WERI-Rb-1 (cell line): ENCODE measurements at places on chromosomes 2 and 18.

- no peak for DNase-seq
These were observed 160 bp downstream of the SPTBN1 start for GRCh38 chr2:54456362-54456611.

GRCh38 chr2:7265286-7265685, 348.1 kb downstream of the RNF144A start:
- no peak for DNase-seq

- DNase-seq, result no peak
These were observed 1170.3 kb upstream of the CHAC2 start for GRCh38 chr2:52597346-52597745.

- DNase-seq, result no peak
These were observed 131.5 kb upstream of the LGALSL start for GRCh38 chr2:64322433-64322832.

GRCh38 chr2:226803410-226803809, 3.8 kb upstream of the IRS1 start:
- no peak for DNase-seq

GRCh38 chr18:30192216-30192615, 850.3 kb downstream of the DSC3 start:
- peak; percentile 16 for DNase-seq

DNA sequence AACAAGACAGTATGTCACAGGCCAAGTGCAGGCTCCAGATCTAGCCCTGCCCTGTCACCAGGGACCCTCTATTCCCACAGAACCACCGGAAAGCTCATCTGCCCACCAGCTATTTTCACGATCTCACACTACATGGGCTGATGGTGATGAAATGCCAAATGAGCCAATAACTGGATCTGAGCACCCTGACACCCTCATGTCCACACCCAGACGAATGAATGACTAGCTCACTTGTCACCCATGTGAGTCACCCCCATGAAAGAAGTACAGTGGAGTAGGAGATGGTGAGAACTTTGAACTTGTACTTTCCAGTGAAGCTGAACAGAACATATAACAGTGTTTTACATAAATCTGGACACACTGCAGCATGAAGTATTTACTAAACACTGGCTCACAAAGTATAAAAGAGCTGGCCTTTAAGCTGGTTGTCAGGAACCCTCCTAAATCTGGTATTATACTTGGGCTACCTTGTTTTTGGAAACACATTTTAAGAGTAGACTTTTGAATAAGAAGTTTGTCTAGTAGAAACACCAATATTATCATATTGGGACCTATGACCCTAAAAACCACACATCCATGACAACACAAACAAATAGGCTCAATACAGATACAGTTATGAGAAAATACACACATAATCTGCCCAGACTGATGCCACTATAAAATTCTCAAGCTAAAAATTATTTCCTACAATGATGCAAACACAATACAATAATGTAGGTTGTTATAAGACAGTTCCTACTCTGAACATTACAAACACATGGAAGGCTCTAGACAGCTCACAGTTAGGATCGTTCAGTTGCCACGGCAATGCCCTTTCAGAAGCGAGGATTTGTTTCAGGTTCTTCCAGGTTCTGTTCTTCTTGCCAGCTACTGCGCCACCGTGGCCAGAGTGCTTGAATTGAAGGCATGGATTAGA, 19.0 kb downstream of the INO80C start:
- DNase-seq, result no peak

GRCh38 chr2:29390136-29390535, 274.9 kb downstream of the CLIP4 start:
- DNase-seq, result no peak

GRCh38 chr18:50642439-50642838, 82.6 kb downstream of the MAPK4 start:
- no peak for DNase-seq

DNA sequence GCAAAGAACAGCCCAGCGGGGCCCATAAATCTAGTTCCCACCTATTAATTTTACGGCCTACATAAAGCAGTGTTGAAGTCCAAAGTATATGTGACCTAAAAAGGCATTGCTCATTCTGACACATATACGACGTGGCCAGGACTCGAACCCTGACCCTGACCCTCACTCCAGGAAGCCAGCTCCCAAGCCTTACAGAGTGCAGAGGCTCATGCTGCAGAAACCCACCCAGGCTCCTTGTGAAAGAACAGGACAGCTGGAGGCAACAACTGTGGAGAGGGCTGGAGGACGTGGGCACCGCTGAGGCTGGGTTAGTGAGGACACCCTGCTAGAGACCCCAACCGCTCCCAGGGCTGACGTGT, 221.6 kb downstream of the CYP26B1 start:
- peak; percentile 11 for DNase-seq

- DNase-seq, result no peak
These were observed 128.6 kb downstream of the BIRC6 start for GRCh38 chr2:32485399-32485798.

GRCh38 chr2:79903222-79904000, 390.6 kb downstream of the CTNNA2 start:
- DNase-seq, result no peak

DNA sequence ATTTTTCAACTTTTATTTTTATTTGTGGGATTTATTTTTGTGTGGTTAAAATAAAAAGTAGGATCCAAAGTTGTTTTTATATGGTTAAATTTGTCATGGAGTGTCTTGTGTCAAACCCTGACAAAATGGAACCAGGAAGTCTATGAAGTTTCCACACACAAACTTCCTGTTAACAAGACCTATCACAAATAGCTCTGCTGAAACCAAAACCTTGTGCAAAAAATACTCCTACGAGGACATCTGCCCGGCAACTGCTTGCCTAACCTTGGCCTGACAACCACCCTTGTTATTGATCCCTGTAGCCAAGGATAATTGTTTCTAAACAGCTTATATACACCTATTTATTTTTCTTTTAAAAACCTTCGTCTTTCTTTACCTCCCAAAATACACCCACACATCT, 389.6 kb downstream of the TRIB2 start:
- DNase-seq, result peak; percentile 21

GRCh38 chr2:192195548-192196418, 1.1 kb upstream of the TMEFF2 start:
- no peak for DNase-seq

- peak; percentile 48 for DNase-seq
These were observed 79.4 kb downstream of the TMEM182 start for GRCh38 chr2:102841107-102841840.

DNA sequence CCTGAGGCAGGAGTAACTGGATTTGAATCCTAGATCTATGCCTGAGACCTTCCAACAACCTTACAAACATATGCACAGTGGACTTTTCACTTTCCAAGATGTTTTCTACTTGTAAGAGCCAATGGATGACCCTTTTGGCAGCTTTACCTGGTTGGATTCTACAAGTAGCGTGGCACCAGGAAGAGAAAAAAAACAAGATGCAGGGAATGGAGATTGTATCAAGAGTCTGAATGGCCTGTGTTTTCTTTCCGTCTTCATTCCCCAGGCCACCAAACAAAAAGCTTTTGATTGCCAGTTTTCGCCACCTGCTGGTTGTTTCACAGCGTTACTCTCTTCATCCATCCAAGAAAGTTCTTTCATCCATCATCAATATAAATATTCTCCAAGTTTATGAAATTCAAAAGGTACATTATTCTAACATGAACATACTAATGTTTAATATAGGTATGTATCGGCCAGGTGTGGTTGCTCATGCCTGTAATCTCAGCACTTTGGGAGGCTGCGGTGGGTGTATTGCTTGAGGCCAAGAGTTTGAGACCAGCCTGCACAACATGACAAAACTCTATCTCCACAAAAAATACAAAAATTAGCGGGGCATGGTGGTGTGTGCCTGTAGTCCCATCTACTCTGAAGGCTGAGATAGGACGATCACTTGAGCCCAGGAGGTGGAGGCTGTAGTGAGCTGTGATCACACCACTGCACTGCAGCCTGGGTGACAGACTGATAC, 3.5 kb upstream of the BCL2 start:
- peak; percentile 61 for DNase-seq

GRCh38 chr18:9055626-9056025, 46.9 kb upstream of the NDUFV2 start:
- DNase-seq, result no peak

DNA sequence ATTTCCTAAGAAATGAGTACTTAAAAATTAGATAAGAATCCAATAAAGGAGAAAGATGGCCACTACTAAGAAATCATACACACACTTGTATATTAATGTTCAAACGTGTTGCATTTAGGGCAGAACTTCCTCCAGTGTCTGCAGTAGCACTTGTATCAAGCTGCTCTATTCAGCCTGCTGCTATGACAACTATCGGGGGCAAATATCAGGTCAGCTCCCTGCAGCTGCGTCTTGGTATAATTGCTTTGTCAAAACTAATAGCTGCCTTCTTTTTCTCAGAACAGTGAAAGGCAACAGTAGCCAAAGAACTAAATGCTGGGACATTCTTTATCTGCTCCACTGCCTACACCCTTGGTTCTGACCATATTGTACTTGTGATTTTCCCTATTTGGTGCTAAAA, 300.7 kb downstream of the NOL4 start:
- no peak for DNase-seq

DNA sequence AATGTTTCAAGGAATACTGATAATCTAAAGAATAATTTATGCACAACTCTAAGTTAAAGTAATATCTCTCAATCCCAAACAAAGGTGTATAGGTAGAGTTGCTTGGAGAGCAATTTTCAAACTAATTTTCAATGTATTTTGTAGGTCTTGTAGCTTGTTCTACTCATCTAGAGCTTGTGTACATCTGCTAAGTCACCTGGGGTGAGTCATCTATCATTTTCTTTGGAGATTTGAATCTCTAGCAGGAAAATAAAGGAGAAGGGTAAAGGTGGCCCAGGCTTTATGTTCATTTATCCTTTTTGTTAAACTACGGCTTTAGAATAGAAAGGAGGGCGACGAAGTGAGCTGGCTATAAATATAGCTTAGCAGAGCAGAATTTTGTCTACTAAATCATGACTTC, 76.8 kb upstream of the THUMPD2 start:
- DNase-seq, result no peak

DNA sequence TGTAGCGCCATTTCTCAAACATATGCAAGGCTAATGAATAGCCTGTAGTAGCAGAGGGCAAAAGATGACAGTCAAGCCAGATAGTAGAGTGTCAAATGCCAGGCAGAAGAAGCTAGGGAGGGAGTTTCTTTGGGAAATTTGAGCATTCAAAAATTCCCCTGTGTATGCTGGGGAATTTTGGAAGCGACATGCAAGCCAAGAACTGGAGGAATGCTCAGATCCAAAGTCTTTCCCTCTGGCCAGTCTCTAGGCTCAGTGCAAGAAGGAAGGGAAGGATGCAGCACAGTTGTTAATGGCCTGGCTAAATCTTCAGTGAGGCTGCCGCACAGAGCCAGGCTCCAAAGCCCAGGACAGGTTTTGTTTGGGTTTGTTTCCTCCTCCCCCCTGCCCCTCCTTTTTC, 59.9 kb downstream of the ATP9B start:
- DNase-seq, result no peak

GRCh38 chr2:181440344-181440743, 16.8 kb upstream of the ITGA4 start:
- no peak for DNase-seq

DNA sequence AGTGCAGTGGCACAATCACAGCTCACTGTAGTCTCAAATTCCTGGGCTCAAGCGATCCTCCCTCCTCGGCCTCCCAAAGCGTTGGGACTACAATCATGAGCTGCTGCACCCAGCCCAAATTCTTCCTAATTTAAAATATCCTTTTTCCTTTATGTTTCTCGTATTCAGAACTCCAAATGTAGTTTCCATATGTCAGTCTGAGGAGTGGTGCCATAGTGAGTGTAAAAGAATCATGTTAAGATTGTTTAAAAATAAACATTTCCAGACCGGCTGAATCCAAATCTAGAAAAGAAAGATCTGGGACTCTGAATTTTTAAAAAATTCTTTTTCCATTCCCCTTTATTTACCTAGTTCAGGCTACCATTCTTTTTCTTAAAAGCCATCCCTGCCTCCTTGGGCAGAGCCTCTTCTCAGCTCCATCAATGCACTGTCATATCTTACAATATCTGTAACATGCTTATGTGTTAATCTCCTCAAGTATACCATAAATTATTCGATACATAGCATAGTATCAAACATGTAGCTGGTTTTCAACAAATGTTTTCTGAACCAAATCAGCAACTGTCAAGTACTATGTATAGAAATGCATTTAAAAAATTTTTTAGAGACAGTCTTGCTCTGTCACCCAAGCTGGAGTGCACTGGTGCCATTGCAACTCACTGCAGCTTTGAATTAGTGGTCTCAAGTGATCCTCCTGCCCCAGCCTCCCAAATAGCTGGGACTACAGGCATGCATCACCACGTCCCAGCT, 31.3 kb downstream of the PTPN2 start:
- no peak for DNase-seq

DNA sequence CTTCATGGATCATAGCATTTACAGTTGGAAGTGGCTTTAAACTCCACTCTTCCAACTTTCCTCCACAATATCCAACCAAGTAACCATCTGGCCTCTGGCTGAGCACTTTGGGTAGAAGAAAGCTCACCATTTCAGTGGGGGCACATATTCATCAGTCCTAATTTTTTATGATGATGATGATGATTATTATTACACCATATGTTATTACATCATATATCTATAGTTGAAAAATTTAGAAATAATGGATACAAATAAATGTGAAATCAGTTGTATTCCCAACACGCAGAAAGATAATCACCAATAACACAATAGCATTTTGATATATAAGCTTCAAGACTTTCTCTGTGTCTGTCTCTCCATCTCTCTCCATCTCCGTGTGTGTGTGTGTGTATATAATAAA, 26.6 kb upstream of the ZCCHC2 start:
- no peak for DNase-seq

GRCh38 chr2:177383935-177384334, 8.6 kb upstream of the AGPS start:
- DNase-seq, result no peak

DNA sequence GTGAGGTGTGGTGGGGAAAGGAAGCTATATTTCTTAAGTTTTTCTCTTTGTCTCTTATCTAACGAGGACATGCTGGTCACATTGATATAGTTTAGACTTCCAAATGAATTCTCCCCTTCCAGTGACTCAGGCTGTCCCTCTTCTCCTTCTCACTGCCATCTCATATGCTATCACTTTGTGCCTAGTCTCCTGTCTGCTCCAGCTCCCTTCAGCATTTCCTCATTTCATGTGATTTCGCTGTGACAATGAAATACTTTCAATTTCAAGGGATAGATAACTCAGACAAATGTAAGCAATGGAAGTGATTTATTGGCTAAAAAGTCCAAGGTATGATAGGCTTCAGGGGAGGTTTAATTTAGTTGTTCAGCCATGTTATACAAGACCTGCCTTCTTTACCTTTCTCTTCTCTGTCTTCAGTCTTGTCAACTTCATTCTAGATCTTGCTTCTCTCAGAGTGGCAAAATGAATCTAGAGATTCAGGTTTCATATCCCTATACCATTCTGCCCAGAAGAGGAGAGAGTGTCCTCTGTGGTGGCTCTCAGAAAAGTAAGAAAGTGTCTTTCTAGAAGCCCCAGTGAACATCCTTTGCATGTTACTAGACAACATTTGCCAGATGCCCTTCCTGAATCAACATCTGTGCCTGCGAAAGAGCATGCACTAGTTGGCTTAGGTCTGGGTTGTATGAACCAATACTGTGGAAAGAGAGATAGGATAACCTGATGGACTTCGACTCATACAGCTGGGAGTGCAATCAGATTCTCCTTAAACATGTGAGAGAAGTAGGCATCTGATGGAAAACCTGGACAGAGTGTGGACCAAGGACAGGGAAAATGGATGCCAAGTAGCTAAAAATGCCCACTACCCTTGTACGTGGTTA, 29.9 kb upstream of the GPR155 start:
- no peak for DNase-seq

GRCh38 chr18:35703043-35703688, 121.6 kb downstream of the GALNT1 start:
- no peak for DNase-seq

- DNase-seq, result no peak
These were observed 75.9 kb downstream of the SH3BP4 start for GRCh38 chr2:235027558-235028214.
